Stimulated activated CD8-positive, alpha-beta memory T cell treated with anti-CD3 and anti-CD28 coated beads, Interleukin-12 subunit alpha, Interleukin-12 subunit beta, amount 100 ng/mL, for 1 hour (primary cell): ENCODE measurements at places on chromosomes 12 and 14.

GRCh38 chr14:90504643-90505042 lies 107.8 kb downstream of the CALM1 start:
- no peak for DNase-seq

DNA sequence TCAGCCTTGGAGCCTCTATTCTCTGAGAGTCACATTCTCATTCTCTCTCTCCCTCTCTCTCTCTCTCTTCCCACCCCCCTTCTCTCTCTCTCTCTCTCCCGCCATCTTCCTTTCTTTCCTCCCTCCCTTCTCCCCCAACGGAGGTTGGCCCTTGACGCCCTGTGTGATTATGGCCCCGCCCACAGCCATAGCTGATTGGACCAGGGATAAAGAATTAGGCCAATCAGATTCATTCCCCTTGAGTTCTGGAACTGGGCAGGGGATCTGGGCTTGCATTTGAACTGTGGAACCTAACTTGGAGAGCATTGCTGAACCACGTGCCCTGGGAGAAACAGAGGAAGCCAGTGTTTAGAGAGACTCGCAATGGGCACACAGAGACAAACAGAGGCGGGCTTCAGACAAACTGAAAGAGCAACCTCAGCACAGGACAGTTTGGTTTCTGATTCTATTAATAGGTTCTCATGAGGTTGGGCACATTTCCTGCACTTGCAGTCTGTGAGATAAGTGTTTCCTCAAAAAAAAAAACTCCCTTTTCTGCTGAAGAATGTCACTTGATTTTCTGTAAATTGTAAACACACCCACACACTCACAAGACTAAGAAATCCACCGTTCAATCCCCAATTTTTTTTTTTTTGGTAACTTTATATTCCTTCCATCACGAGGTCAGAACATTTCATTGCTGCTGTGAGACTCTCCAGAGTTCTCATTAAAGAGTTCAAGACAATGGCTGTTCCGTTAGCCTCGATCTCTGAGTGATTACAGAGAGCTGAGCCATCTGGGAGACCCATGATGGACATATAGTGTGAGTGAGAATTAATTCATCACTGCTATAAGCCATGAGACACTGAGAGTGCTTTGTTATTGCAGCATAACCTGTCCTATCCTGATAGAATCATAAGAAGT lies 3.5 kb upstream of the P2RX7 start:
- DNase-seq: peak; percentile 59

GRCh38 chr14:74661726-74662450 lies 49.9 kb upstream of the LTBP2 start:
- DNase-seq: no peak

- DNase-seq: no peak
These were observed 100.7 kb upstream of the ATF7IP start for GRCh38 chr12:14264778-14265177.

- no peak for DNase-seq
These were observed 877.6 kb upstream of the SEL1L start for GRCh38 chr14:82411298-82411697.

- no peak for DNase-seq
These were observed 744 bp downstream of the ATP5MC2 start for GRCh38 chr12:53674977-53675700.

- no peak for DNase-seq
These were observed 16.1 kb upstream of the WSCD2 start for GRCh38 chr12:108112832-108113556.

DNA sequence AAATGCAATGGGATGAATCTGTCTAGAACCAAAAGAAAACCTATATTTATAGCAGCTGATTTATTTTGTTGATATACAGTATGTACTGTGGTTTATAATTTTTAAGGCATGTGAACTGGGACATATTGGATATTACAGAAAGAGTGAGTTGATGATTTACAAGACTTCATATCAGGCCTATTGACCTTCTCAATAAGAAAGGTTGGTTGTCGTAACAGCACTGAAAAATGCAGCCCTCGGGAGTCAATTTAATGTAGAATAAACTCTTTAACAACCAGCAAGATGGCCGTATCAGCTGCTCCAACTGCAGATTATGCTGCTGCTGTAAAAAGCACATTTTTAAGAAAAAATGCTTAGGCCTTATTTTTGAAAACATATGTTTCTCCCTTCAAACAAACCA lies 407.3 kb downstream of the GXYLT1 start:
- DNase-seq: no peak

DNA sequence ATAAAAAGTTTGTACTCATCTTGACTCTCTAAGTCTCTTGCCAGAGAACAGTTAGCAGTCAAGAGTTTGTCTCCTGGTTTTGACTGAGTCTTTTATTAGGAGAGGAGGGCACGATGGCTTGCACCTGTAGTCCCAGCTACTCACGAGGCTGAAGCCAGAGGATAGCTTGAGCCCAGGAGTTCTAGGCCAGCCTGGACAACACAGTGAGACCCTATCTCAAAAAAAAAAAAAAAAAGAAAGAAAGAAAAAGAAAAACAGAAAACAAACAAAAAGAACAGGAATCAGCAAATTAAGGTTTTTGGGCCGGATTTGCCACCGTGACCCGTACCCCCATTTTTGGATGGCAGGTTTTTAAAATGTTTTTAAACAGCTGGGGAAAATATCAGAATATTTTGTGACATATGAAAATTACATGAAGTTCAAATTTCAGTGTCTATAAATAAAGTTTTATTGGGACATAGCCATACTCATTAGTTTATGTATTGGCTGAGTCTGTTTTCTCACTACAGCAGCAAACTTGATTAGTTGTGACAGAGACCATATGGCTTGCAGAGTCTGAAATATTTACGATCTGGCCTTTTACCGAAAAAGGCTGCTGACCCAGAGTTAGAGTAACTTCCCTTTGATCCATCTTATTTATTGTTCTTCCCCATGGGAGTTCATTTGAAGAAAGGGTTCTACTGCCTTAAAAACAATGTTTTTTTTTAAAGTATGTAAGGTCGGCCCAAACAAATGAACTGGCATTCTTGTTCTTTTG lies 31.2 kb downstream of the VEZT start:
- no peak for DNase-seq
